WTC11 (cell line): ENCODE measurements at places on chromosomes 16 and 17. TPM values are rescaled to one million over a fixed set of nuclear protein-coding genes. Genes with fewer than 3 reads are reported as not detected.

Gene PLA2G15
- 9.4 to 10.2 TPM (median 9.8 TPM) in 3 replicates for total RNA-seq

Gene SOX9
- total RNA-seq: 8.1 to 9.0 TPM (median 8.9 TPM) in 3 replicates

Gene KRT33A
- total RNA-seq: not detected in 3 replicates

Gene HBA2
- 1.8 to 2.6 TPM (median 2.4 TPM) in 3 replicates for total RNA-seq

Gene OR4D1
- total RNA-seq: 0.17 to 0.41 TPM (median 0.39 TPM) in 3 replicates

Gene MPP3
- 9.2 to 11.3 TPM (median 10.3 TPM) in 3 replicates for total RNA-seq

Gene KCNH6
- total RNA-seq: 2.1 to 2.4 TPM (median 2.3 TPM) in 3 replicates

Gene AANAT
- total RNA-seq: 0.17 to 0.57 TPM in 2 of 3 replicates, not detected in the other

Gene GAS7
- 12.3 to 13.9 TPM (median 13.4 TPM) in 3 replicates for total RNA-seq

Gene HYDIN
- total RNA-seq: 2.6 to 3.3 TPM (median 3.0 TPM) in 3 replicates

Gene TUBB3
- 150 to 209 TPM (median 163 TPM) in 3 replicates for total RNA-seq

Gene PRPF8
- 323 to 388 TPM (median 328 TPM) in 3 replicates for total RNA-seq

Gene RAMP2
- 10.9 to 13.1 TPM (median 11.6 TPM) in 3 replicates for total RNA-seq

DNA sequence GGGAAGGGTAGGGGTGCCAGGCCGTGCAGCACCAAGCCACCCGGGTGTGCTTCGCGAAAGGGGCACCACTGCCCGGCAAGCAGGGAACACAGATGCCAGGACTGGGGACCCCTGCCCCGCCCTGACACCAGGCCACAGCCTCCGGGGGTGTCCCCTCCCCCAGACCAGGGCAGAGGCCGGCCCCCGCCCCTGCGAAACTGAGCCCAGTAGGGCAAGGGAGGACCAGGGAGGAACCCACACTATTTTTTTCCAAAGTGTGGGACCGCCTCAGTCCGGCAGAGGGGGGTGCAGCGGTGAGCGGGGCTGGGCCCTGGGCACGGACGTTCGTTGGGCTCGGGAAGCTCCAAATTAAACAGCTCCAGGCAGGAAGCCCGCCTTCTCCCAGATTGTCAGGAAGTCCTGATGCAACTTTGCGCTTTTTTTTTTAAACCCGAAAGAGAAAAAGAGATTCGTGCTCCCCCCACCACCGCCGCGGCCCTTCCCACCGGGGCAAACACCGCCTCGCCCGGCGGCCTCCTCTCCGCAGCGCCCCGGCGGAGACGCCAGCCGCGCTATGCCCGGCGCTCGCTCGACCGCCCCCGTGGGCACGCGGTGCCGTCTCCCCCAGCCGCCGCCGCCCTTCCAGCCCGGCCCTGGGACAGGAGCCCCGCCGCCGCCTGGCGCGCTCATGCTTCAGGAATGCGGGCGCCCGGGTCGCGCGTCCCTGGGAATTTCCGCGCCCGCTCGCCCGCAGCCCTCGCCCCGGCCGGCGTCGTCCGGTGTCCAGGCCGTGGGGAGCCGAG, 755 bp downstream of the PIEZO1 start:
- no peaks in the 10 kb centered on the region for H3K36me3 ChIP-seq
- H3K27me3 ChIP-seq: 0 out of 2 replicates have a peak, but pooled peaks cover 3% of the 10 kb centered on the region
- no peak overlapping the region for H3K27ac ChIP-seq
- peaks cover 15% of the 10 kb centered on the region for H3K4me1 ChIP-seq
- peak; percentile 75 for DNase-seq

DNA sequence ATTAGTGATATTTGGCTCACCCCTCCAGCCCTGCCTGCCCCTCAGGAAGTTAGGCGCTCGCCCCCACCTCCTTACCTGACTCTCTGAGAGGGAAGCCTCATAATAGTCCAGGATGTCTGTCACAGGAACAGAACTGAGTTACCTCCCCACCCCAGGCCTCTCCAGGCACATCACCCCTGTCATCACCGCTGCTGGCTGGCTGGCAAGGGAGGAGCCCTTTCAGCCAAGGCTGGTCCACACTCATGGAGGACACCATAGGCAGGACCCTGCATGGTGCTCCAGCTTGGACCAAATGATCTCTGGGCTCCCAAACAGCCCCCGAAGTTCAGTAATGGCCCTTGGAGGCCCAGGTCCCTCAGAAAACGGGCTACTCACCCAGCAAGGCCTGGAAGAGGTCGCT, 1.5 kb downstream of the DLG4 start:
- DNase-seq: no peak
- H3K36me3 ChIP-seq: peaks cover under 1% of the 10 kb centered on the region; the same call in 1 of the 2 replicates
- peaks cover 4% of the 10 kb centered on the region; the same call in 1 of the 2 replicates for H3K27me3 ChIP-seq

DNA sequence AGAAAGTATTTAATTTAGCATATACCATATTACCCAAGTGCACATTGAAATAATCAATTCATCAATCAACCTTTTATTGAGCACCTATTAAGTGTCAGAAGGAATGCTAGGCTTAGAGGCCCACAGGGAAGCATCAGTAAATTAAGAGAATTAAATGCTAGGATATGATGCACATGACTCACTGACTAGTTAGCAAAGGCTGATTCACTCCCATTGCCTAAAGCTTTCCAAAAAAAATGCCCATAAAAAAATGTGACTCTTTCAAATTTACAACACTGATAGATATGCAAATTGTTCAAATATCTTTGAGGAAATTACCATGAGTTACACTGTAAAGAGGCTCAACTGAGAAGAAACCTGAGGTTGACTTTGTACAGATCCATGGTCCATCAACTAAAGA, 883.3 kb downstream of the CDH11 start:
- no peaks in the 10 kb centered on the region for H3K4me1 ChIP-seq
- H3K27ac ChIP-seq: no peak overlapping the region
- DNase-seq: no peak
- H3K36me3 ChIP-seq: no peaks in the 10 kb centered on the region

- peaks cover 21% of the 10 kb centered on the region for H3K4me1 ChIP-seq
- H3K4me3 ChIP-seq: no peak overlapping the region
- no peak for DNase-seq
- H3K36me3 ChIP-seq: no peaks in the 10 kb centered on the region
Observed at GRCh38 chr16:68627951-68628425, 17.1 kb upstream of the CDH3 start.

GRCh38 chr16:21205303-21205702, 6.1 kb downstream of the ZP2 start:
- H3K4me3 ChIP-seq: no peak overlapping the region
- no peak overlapping the region for H3K27ac ChIP-seq
- no peak for DNase-seq
- H3K4me1 ChIP-seq: no peaks in the 10 kb centered on the region

DNA sequence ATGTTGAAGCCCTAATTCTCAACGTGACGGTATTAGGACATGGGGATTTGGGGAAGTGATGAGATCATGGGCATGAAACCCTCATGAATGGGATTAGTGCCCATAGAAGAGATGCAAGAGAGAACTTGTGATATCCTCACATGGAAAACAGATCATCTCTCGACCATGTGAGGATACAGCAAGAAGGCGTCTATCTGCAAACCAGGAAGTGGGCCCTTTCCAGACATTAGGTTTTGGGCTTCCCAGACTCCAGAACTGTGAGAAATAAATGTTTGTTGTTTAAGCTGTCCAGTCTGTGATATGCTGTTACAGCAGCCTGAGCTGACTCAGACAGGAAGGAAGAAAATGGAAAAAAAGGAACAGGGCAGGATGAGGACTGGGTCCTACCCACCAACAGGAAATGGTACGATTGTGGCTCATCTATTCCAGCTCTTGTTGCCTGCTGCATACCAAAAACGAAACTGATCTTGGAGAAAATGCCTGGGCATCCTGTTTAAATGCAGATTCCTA, 21.9 kb upstream of the SSTR2 start:
- 0 out of 2 replicates have a peak, but pooled peaks cover 4% of the 10 kb centered on the region for H3K4me1 ChIP-seq
- DNase-seq: no peak
- peaks cover 5% of the 10 kb centered on the region; the same call in 1 of the 2 replicates for H3K36me3 ChIP-seq

GRCh38 chr17:63447471-63448009, 1.4 kb upstream of the CYB561 start:
- H3K27ac ChIP-seq: peak overlapping the region; percentile 74
- peaks cover 32% of the 10 kb centered on the region for H3K4me1 ChIP-seq
- H3K36me3 ChIP-seq: no peaks in the 10 kb centered on the region
- peaks cover 5% of the 10 kb centered on the region for H3K27me3 ChIP-seq

DNA sequence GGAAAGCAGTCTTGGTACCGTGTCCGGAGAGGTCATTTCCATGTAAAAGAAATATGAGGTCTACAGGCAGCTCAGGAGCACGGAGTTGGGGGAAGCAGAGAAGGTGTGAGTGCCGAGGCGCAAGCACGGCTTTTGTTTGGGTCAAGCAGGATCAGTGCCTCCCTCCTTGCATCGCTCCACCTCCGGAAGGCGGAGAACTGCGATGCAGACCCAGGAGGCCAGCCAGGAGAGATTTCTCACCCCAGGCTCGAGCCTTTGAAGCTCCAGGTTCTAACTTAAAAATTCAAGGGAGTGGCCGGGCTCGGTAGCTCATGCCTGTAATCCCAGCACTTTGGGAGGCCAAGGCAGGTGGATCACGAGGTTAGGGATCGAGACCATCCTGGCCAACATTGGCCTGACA, 25.0 kb downstream of the NAA60 start:
- peaks cover 13% of the 10 kb centered on the region; the same call in 1 of the 2 replicates for H3K36me3 ChIP-seq
- DNase-seq: no peak
- peak overlapping the region; percentile 59 for H3K27ac ChIP-seq
- no peaks in the 10 kb centered on the region for H3K27me3 ChIP-seq

- no peak overlapping the region for H3K27ac ChIP-seq
- peaks cover 3% of the 10 kb centered on the region for H3K4me1 ChIP-seq
- no peak for DNase-seq
- H3K36me3 ChIP-seq: no peaks in the 10 kb centered on the region
Observed at GRCh38 chr17:79395545-79395944, 215.3 kb downstream of the RBFOX3 start.

DNA sequence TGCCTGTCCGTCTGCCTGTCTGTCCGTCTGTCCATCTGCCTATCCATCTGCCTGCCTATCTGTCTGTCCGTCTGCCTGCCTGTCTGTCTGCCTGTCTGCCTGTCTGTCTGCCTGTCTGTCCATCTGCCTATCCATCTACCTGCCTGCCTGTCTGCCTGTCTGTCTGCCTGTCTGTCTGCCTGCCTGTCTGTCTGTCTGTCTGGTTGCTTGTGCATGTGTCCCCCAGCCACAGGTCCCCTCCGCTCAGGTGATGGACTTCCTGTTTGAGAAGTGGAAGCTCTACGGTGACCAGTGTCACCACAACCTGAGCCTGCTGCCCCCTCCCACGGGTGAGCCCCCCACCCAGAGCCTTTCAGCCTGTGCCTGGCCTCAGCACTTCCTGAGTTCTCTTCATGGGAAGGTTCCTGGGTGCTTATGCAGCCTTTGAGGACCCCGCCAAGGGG, 5.6 kb downstream of the GCGR start:
- H3K4me1 ChIP-seq: no peaks in the 10 kb centered on the region
- DNase-seq: no peak
- no peak overlapping the region for H3K4me3 ChIP-seq
- no peak overlapping the region for H3K27ac ChIP-seq
- H3K36me3 ChIP-seq: no peaks in the 10 kb centered on the region

GRCh38 chr16:57616241-57616640, 12.2 kb upstream of the ADGRG1 start:
- no peaks in the 10 kb centered on the region for H3K36me3 ChIP-seq
- DNase-seq: no peak
- H3K27ac ChIP-seq: no peak overlapping the region
- H3K27me3 ChIP-seq: no peaks in the 10 kb centered on the region
- H3K4me1 ChIP-seq: peaks cover 11% of the 10 kb centered on the region

DNA sequence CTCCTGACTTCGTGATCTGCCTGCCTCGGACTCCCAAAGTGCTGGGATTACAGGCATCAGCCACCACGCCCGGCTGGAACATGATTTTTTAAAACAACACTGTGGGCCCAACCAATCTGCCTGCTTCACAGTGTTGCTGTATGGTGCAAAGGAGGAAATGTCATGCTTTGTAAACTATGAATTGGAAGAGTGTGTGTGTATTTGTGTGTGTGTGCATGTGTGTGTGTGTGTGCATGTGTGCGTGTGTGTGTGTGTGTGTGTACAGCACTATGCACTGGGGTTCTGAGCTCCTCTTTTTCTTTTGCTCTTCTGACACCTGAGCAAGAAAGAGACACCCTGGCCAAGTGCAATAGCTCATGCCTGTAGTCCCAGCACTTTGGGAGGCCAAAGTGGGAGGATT, 14.5 kb upstream of the CNOT1 start:
- H3K4me1 ChIP-seq: no peaks in the 10 kb centered on the region
- peaks cover 3% of the 10 kb centered on the region; the same call in 1 of the 2 replicates for H3K27me3 ChIP-seq
- no peak overlapping the region for H3K4me3 ChIP-seq
- H3K36me3 ChIP-seq: no peaks in the 10 kb centered on the region
- DNase-seq: no peak

DNA sequence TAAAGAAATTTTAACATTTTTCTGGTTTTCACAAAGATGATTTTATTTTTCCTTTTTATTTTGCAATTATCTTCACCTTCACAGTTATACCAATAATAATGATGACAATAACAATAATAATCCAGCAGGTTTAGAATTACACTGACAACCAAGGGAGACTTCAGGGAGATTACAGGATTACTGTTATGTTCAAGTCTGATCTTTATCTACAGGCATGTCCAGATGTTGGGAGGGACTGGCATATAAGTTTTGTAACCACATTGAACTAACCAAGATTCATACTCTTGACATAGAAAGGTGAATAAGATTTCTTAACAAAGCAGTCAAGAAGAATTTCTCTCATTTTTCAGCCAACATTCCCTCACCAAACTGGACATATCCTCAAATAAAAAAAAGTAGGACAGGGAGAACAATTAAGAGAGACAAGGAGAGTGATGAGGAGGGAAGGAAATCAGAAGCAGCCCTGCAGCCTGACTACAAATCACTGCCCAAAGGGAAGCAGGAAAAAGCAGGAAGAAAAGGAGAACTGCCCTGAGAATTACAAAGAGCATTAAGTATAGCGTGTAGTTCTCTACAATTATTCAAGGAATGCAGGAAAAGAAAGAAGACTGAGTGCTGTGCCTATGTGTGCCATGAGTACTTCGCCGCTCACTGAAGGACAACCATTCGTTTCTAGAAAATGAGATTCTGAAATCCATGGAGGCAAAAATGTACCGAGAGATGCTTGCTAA, 155.7 kb upstream of the C17orf78 start:
- H3K27me3 ChIP-seq: no peaks in the 10 kb centered on the region
- H3K4me3 ChIP-seq: no peak overlapping the region
- peaks cover 28% of the 10 kb centered on the region for H3K36me3 ChIP-seq
- H3K27ac ChIP-seq: peak overlapping the region; percentile 93
- peaks cover 23% of the 10 kb centered on the region for H3K4me1 ChIP-seq

- no peaks in the 10 kb centered on the region for H3K27me3 ChIP-seq
- H3K4me1 ChIP-seq: peaks cover 26% of the 10 kb centered on the region
- no peaks in the 10 kb centered on the region for H3K36me3 ChIP-seq
- H3K4me3 ChIP-seq: no peak overlapping the region
Observed at GRCh38 chr16:51407921-51408320, 256.9 kb upstream of the SALL1 start.

GRCh38 chr17:57889892-57890856, 40.3 kb upstream of the MRPS23 start:
- H3K27me3 ChIP-seq: no peaks in the 10 kb centered on the region
- H3K36me3 ChIP-seq: no peaks in the 10 kb centered on the region

GRCh38 chr17:205817-206216, 24.4 kb upstream of the DOC2B start:
- peaks cover 8% of the 10 kb centered on the region for H3K36me3 ChIP-seq
- H3K4me1 ChIP-seq: peaks cover 6% of the 10 kb centered on the region
- peaks cover 13% of the 10 kb centered on the region for H3K27me3 ChIP-seq
- no peak overlapping the region for H3K27ac ChIP-seq

GRCh38 chr16:50509521-50510341, 38.5 kb upstream of the NKD1 start:
- peak; percentile 83 for DNase-seq
- no peak overlapping the region for H3K27ac ChIP-seq
- peaks cover 19% of the 10 kb centered on the region for H3K4me1 ChIP-seq
- no peak overlapping the region for H3K4me3 ChIP-seq
- 0 out of 2 replicates have a peak, but pooled peaks cover 2% of the 10 kb centered on the region for H3K27me3 ChIP-seq

- peak overlapping the region; percentile 80 for H3K4me3 ChIP-seq
- H3K36me3 ChIP-seq: peaks cover 14% of the 10 kb centered on the region
- H3K27ac ChIP-seq: no peak overlapping the region
- peaks cover 3% of the 10 kb centered on the region; the same call in 1 of the 2 replicates for H3K4me1 ChIP-seq
- no peaks in the 10 kb centered on the region for H3K27me3 ChIP-seq
Observed at GRCh38 chr17:81909966-81910839, 996 bp downstream of the PCYT2 start.
